ENCODE measurements at places on chromosomes 3 and 15. TPM values are rescaled to one million over a fixed set of nuclear protein-coding genes. Genes with fewer than 3 reads are reported as not detected.

Gene ERICH6
- not detected for total RNA-seq

Gene CHRM5
- not detected for total RNA-seq

Gene RLBP1
- not detected for total RNA-seq

Gene ARRDC4
- 0.42 TPM for total RNA-seq

Gene MME
- not detected for total RNA-seq

Gene SH2D7
- total RNA-seq: not detected

Gene RBPMS2
- total RNA-seq: not detected

Data from activated CD8-positive, alpha-beta memory T cell treated with anti-CD3 and anti-CD28 coated beads for 36 hours (primary cell).